ENCODE measurements at places on chromosomes 2 and 18.

- no peak for DNase-seq
Observed at GRCh38 chr2:9003366-9003615, 193 bp downstream of the MBOAT2 start.

DNA sequence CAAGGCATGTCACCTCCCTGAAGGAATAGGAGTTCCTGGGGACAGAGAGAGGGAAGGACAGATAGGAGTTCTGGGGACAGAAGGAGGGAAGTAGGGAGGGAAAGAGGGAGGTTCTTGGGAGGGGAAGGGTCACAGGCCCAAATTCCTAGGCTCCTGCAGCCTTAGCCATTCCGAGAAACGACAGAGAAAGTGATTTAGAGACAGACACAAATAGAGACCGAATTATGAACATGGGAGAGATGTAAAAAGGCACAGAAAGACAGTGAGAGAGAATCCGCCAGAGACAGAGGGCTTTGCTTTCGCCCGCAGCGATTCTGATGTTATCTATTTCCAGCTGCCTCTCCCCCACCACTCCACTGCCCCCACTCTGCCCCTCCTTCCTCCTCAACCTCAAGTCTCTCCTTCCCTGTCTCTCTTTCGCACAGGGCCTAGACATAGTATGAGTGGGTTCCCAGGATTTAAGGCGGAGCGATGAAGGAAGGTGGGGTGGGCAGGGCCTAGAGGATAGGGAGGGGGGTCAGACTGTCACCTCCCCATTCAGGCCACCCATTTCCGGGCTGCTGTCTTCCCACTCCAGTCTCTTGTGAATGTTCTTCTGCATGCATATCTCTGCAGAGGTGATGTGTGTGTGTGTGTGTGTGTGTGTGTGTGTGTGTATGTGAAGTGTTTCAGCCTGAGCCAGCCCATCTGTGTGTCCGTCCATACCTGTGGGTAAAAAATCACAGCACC, 3.3 kb upstream of the WNT6 start:
- no peak for DNase-seq

GRCh38 chr2:157085522-157085921, 172.0 kb upstream of the GALNT5 start:
- DNase-seq = no peak

DNA sequence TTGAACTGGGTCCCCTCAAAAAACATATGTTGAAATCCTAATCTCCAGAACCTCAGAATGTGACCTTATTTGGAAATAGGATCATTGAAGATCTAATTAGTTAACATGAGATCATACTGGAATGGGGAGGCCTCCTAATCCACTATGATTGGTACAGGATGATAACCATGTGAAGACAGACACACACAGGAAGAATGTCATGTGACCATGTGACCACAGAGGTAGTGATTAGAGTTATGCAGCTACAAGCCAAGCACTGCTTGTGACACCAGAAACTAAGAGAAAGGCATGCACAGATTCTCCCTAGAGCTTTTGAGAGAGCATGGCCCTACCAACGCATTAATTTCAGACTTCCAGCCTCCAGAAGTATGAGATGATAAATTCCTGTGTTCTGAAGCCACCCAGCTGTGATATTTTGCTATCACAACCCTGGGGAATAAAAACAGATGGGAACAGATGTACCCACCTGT, 47.0 kb upstream of the TGIF1 start:
- DNase-seq = peak; percentile 17

DNA sequence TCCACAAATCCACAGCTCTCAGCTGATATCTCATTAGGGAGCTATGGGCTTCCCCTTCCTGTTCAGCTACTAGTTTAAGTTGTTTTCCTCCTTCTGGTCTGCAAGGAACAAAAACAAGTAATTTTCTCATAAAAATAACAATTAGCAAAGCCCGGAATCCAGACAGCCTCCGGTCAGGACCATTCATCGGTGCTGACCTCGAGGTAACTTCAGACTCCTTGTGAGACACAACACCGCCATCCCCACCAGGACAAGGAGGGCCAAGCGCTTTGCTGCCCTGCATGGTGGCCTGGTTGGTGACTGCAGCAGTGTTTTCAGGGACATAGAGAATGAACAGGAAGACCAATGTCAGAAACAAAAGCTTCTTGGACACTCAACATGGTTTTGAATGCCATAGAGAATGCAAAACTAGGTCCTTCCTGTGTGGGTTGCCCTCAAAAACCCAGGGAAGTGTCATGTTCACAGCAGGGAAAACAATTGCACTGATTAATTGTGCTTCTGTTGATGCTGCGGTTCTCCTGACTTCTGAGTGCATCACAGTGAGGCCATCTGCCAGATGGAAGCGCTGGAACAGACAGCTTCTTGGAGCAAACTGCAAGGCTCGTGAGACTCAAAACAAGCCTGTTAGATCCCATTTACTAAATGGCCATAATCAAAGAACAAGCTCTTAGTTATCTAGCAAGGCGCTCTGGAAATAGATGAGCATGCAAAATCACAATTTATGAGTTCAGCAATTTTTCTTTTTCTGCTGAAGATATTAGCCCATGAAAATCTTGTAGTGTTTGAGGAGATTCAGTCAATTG, 77.1 kb downstream of the HS1BP3 start:
- DNase-seq = no peak

- DNase-seq = peak; percentile 1
Observed at GRCh38 chr2:72605836-72606442, 219.9 kb downstream of the EXOC6B start.
